ENCODE measurements at places on chromosomes 2 and 18.

DNA sequence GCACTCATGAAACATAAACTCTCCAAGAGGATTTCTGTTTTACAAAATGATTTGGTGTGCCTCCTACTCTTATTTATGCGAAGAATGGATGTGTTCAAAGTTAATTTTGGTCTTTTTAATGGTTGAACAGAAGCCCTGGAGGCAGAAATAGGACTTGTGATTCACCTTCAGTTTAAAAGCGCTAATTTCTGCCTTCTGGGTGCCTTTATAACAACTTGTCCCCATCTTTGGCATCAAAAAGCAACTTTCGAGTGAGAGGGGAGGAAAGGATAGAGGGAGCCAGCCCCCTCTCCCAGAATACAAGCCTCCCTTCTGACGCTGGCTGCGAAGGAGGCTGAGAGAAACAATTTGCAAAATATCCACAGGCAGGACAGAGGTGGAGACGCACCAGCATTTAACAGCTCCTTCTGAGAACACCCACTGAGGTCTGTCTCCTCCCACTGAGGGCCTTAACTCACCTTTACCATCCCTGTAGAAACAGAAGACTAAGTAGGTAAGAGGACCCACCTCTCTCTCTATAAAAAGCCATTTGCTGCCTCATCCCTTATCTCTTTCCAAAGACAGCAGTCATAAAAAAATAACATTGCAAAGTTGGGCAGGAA is 24.3 kb upstream of the BCL11A start:
- DNase-seq: no peak

DNA sequence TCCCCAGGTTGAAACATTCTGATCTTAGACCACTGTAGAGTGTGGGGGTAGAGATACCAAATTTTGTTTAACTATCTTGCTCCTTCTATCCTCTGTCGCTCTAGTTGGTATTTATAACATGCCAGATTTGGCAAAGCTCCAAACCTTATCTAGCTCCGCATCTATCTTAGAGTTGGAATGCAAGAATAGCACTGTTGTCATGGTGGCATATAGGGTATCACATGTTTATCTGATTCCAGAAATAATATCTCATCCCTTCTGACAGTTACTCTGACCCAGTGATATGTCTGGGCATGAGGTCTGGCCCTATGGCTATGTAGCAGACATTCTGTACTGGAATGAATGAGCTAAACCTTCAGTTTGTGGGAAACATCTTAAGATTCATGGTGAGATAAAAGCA is 51.7 kb downstream of the CABYR start:
- no peak for DNase-seq

GRCh38 chr2:96870626-96871255 is 861 bp upstream of the SEMA4C start:
- DNase-seq: peak; percentile 87

DNA sequence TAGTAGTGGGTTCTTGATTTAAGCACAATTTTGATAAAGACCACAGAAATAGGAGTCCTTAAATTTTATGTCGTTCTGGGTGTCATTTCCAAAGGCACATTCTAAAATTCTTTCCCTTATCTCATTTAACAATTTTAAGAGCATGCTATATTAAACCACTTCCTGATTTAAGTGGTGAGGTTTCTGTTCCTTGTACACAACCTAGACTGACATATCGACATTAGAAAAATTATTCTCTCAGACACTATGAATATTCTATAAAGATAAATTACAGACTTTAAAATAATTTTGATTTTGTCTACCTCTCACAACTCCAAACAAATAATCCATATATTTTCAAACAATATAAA is 923.8 kb downstream of the LRP1B start:
- no peak for DNase-seq

DNA sequence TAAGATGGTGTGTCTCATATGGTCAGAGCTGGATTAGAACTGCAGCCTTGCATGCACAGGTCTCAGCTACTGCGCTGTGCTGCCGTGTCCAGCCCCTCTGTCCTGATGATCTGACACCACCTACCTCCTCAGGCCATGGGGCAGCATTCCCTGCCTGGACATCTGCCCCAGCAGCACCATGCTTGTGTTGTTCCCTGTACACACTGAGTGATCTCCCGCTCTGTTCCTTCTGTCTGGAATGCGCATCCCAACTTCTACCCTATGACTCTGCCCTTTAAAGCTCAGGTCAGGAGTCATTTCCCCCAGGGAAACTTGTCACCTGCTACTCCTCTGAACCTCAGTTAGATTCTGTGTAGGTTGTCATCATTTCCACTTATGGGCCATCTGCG is 157.4 kb upstream of the TTC39C start:
- DNase-seq: no peak

GRCh38 chr2:117771969-117772630 is 42.4 kb upstream of the DDX18 start:
- DNase-seq: peak; percentile 84

GRCh38 chr18:12468445-12468844 is 60.7 kb downstream of the PRELID3A start:
- no peak for DNase-seq

GRCh38 chr2:6793371-6793770 is 72.3 kb downstream of the CMPK2 start:
- DNase-seq: no peak

GRCh38 chr2:191165176-191165643 is 14.4 kb upstream of the STAT4 start:
- peak; percentile 82 for DNase-seq

DNA sequence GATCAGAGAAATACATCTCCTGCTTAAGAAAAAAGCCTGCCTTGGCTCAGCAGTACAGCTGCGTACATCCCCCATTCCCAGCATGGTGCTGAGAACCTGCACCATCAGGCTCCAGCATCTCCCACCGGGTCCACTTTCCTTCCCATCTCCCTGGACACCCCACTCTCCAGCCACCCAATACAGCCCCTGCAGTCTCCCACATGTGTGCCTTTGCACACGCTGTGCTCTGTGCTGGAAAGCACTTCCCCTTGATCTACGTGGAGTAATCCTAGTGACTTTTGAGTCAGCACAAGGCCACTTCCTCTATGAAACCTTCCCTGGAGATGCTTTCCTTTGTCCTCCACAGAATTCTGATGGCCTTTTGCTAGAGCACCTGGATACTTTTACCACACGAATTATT is 17.0 kb downstream of the STAT1 start:
- DNase-seq: no peak

- peak; percentile 83 for DNase-seq
Measured at GRCh38 chr2:16522031-16522831, 143.4 kb downstream of the CYRIA start.

GRCh38 chr2:226048611-226049010 is 649.1 kb downstream of the NYAP2 start:
- DNase-seq: peak; percentile 58

- DNase-seq: no peak
Measured at GRCh38 chr18:2274613-2275012, 296.7 kb downstream of the METTL4 start.

DNA sequence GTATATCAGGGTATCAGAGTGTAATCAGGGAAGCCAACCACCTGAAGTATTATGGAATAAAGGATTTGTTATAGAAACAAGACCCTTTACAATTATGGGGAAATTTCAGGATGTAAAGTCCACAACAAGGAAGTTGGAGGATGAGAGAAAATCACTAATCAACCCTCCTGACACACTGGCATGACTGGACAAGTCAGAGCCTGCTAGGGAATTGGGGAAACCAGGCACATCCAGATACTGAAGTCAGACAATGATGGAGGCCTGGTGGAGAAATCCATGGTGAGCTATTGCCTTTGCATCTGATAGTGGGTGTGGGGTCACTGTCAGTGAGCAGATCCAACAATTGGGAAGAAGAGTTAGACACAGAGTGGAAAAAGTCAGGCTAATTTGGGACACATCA is 158.8 kb upstream of the FBXO11 start:
- no peak for DNase-seq

GRCh38 chr2:15577071-15577735 is 14.5 kb upstream of the DDX1 start:
- DNase-seq: peak; percentile 95

DNA sequence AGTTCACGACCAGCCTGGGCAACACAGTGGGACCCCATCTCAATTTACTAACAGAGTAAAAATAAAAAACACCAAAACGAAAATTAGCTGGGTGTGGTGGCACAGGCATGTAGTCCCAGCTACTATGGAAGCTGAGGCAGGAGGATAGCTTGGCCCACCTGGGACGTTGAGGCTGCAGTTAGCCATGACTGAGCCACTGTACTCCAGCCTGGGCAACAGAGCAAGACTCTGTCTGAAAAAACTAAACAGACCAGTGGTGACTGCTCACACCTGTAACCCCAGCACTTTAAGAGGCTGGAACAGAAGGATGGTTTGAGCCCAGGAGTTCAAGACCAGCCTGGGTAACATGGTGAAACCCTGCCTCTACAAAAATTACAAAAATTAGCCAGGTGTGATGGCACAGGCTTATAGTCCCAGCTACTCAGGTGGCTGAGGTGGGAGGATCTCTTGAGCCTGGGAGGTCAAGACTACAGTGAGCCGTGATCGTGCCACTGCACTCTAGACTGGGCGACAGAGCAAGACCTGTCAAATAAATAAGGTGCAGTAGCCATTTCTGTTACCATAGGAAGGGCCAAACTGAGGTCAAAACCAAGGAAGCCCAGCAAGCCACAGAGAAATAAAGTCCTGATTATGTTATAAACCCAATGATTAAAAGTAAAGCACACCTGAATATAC is 14.0 kb downstream of the USP34 start:
- DNase-seq: no peak

DNA sequence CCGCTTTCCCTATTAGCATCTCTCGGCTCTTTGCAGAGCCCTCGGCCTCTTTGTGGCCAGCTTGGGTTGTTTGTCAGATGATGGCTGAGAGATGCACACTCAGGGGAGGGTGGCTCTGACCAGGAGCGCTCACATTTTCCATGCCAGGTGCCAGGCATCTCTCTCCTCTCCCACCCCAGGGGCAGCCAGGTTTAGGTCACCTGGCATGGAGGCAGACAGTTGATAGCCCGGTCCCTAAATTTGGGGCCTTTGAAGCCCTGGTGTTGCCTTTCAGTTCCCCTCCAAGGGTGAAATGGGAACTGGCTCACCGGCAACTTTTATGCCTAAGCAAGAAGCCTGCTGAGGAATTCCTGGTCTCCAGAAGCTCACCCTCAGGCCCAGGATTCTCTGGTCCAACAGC is 19.1 kb downstream of the LBH start:
- no peak for DNase-seq

GRCh38 chr18:45638544-45638943 is 23.3 kb downstream of the SLC14A2 start:
- DNase-seq: no peak

DNA sequence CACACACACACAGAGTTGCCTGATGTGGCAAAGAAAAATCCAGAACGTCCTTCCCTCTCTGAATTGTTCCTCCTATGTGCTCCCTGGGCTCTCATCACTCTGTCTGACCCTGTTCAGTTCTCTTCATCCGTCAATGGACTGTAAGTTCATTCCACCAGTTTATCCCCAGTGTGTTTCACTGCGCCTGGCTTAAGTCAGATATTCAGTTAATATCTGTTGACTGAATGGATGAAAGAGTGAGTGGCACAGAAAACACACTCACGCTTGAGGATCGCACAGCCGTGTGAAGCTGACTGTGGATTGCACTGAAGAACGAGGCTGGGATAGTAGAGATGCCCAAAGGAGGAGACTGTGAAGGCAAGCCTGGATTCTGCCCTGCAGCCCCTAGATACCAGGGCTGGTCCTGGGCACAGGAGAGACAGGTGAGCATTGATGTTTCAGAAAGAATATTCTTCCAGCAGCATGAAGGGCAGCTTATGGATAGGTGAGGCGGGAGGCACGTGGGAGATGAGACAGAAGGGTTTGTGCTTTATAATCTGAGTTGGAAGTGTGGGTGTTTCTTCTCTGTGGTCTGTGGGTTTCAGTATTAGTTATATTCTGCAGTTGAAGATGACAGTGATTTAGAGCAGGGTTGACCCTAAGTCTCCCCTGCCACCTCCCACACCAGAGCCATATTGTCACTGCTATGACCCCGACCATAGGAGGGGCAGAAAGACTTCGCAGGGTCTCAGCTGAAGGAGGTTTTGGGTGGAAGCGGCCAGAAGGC is 129.9 kb downstream of the SOCS6 start:
- DNase-seq: no peak

- peak; percentile 73 for DNase-seq
Measured at GRCh38 chr2:96325041-96325883, at the start of gene ITPRIPL1. Gene ITPRIPL1, plus strand, starts transcription at chr2:96325317. Its CDS starts 523 bp downstream, at chr2:96325840.

DNA sequence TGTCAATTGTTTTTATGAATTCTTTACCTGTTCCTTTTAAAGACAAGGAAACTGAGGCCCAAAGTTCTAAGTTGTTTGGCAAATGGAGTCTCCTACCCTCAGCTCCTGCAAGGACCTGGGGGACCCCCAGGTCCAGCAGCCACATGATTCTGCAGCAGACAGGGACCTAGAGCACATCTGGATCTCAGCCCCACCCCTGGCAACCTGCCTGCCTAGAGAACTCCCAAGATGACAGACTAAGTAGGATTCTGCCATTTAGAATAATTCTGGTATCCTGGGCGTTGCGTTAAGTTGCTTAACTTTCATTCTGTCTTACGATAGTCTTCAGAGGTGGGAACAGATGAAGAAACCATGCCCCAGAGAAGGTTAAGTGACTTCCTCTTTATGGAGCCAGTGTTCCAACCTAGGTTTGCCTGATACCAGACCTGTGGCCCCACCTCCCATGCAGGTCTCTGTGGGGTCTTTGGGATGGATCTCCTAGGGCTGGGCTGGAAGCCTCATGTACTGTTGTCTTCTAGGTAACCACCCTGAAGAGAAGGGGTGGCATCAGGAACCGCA is 5.6 kb upstream of the CENPA start:
- no peak for DNase-seq

- DNase-seq: no peak
Measured at GRCh38 chr18:54004828-54005227, 219.6 kb downstream of the MBD2 start.

GRCh38 chr2:24334245-24334633 is 26.1 kb downstream of the ITSN2 start:
- DNase-seq: no peak

DNA sequence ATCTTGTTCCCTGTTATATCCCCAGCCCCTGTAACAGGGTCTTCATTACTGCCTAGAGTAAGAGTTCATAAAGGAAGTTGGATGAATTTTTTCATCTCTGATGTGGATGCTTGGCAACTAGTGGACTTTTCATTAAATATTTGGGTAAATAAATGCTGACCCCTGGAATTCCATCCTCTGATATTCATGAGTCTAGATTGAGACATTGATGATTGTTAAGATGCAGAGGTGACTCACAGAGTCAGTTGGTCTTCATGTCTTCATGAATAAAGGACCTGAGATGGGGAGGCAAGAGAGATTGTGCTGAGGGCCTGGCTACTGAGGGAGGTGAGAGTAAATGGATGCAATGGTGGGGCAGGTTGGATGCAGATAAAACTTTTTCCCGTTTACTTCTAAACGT is 132.7 kb upstream of the NT5C1B start:
- DNase-seq: no peak

DNA sequence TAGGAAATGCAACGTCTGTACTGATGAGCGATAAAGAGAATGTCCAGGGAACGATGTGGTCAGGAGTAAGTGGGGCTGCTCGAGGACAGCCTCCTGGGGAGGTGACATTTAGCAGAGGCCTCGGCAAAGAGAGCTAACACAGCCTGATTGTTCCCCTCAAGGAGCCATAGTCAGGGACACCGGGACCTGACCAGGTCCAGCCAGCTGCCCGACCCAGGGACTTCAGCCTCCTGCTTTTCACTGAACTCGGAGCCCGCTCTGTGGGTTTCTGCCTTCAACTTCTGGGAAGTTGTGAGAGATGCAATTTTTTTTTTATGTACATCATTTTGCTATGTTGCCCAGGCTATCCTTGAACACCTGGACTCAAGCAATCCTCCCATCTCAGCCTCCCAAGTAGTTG is 10.1 kb downstream of the NEU2 start:
- DNase-seq: no peak

GRCh38 chr2:48339451-48339850 is 190.5 kb upstream of the STON1 start:
- no peak for DNase-seq
